ENCODE measurements at places on chromosomes 2 and 18. TPM values are rescaled to one million over a fixed set of nuclear protein-coding genes. Genes with fewer than 3 reads are reported as not detected.

DYSF gene
- not detected for polyA plus RNA-seq

DSG2 gene
- not detected for polyA plus RNA-seq

LIMS4 gene
- polyA plus RNA-seq = 4.6 TPM

OR6B2 gene
- polyA plus RNA-seq = not detected

SLC4A3 gene
- not detected for polyA plus RNA-seq

STPG4 gene
- not detected for polyA plus RNA-seq

IFIH1 gene
- 17.2 TPM for polyA plus RNA-seq

ACTG2 gene
- polyA plus RNA-seq = 6.6 TPM

CHRND gene
- not detected for polyA plus RNA-seq

TRABD2A gene
- 36.8 TPM for polyA plus RNA-seq

CRYGD gene
- polyA plus RNA-seq = not detected

KLHL14 gene
- polyA plus RNA-seq = not detected

LYPD1 gene
- not detected for polyA plus RNA-seq

MCEE gene
- polyA plus RNA-seq = 24.6 TPM

GALNT13 gene
- not detected for polyA plus RNA-seq

RESP18 gene
- polyA plus RNA-seq = not detected

NRP2 gene
- not detected for polyA plus RNA-seq

SERPINB4 gene
- polyA plus RNA-seq = not detected

ZNF396 gene
- 0.57 TPM for polyA plus RNA-seq

IL36A gene
- polyA plus RNA-seq = 0.42 TPM

M1AP gene
- not detected for polyA plus RNA-seq

NUP35 gene
- polyA plus RNA-seq = 6.7 TPM

STAM2 gene
- polyA plus RNA-seq = 7.3 TPM

MORN2 gene
- 7.4 TPM for polyA plus RNA-seq

BBS5 gene
- polyA plus RNA-seq = not detected

CRYGC gene
- polyA plus RNA-seq = not detected

RGPD3 gene
- 0.21 TPM for polyA plus RNA-seq

TUBA3E gene
- polyA plus RNA-seq = not detected

C2orf66 gene
- not detected for polyA plus RNA-seq

SANBR gene
- polyA plus RNA-seq = 5.6 TPM

GPR17 gene
- not detected for polyA plus RNA-seq

RAB31 gene
- 0.85 TPM for polyA plus RNA-seq

ANKRD30B gene
- not detected for polyA plus RNA-seq

VWA3B gene
- polyA plus RNA-seq = not detected

RAPGEF4 gene
- not detected for polyA plus RNA-seq

INHBB gene
- polyA plus RNA-seq = not detected

Data from CD4-positive, CD25-positive, alpha-beta regulatory T cell (primary cell).